ENCODE measurements at places on chromosomes 7 and 10. TPM values are rescaled to one million over a fixed set of nuclear protein-coding genes. Genes with fewer than 3 reads are reported as not detected.

DNA sequence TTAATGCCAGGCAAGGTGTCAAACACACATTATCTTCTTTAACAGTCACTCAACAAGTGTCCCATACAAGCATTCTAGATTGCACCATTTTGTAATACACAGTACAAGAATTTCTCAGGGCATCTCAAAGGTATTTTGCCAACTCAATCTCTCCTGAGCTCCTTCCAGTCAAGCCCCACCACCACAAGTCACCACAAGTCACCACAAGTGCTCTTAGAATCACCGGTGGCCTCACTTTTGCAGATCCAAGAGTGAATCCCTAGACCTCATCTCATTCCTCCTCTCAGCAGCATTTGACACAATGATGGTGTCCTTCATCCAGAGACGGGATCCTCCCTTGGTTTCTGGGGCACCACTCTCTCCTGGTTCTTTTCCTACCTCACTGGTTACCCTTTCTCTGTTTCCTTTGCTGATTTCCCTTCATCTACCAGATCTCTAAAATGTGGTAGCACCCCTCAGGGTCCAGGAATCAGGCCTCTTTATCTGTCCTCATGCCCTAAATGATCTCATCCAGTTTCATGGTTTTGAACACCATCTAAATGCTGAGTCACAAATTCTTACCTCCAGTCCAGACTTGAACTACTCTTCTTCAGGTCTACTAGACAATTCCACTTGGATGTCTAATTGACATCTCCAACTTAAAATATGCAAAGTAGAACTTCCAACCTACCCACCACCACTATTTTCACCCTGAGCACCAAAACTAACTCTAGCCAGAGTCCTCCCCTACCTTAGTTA lies 26.9 kb downstream of the VPS41 start:
- no peak for DNase-seq

DNA sequence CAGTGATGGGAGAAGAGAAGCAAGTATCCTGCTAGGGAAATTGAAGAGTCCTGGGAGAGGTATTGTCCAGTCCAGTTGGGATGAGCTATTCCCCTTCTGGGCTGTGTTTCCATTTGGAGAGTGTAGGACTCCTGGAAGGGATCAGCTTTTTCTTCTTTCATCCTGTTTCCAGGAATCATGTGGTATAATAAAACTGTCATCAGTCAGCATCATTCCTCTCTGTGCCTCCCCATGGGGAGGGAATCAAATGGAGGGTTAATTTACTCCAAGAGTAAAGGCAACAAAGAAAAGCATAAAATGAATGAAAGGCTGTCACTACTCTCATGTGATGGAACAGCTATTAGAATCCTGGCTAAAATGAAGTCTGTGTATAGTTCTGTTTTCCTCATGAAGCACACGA lies 429.9 kb downstream of the SORCS3 start:
- DNase-seq = no peak

GRCh38 chr7:101402081-101402779 lies 39.6 kb downstream of the COL26A1 start:
- DNase-seq = no peak

Gene SIRT1
- 19.5 TPM for total RNA-seq

Gene TRIL
- 1.4 TPM for total RNA-seq

GRCh38 chr7:138919911-138920310 lies 61.3 kb downstream of the KIAA1549 start:
- DNase-seq = no peak

Gene VWA2
- 0.75 TPM for total RNA-seq

DNA sequence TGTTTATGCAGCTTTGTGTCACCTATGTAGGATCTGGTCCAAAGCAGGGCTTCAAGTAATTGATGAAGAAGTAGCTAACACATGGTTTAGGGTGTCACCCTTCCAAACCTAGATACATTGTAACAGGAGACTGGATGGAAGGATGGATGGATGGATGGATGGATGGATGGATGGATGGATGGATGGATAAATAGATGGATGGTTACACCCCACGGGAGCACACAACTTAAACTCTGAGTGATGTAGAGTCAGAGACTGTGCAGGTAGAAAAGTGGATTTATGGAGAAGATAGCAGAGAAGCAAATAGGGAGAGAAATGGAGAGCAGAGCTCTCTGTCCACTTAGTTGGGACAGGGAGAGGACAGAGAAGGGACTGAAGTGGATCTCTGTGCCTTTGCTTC lies 78.4 kb downstream of the NHLRC2 start:
- DNase-seq = no peak

DNA sequence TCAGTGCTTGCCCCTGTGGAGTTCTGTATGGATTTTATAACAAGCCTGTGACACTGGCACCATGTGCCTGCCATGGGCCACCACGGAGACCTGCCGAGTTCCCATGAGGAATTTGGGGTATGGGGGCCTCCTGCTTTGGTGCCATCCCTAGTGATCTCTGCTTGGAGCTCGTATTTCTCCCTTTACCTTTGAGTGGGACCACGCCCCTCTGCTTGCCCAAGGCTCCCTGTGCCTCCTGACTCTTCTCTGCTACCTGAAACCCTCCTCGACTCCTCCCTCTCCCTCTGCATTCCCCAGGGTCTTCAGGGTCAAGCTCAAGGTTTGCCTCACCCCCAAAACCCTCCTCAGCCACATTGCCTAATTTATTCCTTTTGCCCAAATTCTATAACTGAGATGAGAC lies 225.0 kb downstream of the BUB3 start:
- no peak for DNase-seq

Gene AOC1
- total RNA-seq = 8.4 TPM

DNA sequence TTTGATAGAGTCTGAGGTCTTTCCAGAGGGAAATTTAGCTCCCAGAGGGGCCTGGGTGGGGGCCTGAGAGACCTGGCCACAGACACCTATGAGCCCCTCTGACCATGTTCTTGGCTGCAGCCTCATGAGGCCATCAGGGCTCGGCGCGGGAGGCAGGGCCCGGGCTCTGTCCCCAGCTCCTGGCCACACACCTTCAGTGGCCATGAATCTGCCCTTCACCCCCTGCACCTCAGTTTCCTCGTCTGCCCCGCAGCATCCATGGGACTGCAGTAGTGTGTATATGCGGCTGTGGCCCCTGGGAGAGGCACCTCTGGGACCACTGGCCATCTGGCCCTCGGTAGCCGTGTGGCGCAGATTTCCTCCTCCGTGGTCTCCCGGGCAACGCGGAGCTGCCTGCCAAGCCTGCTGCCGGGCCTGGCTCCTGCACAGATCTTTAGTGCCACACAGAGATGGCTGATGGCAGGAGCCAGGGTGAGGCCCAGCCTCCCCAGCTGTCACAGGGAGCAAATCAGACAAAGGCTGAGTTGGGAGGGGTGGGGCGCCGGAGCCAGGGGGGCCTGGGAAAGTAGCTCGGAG lies 23.6 kb upstream of the ADCYAP1R1 start:
- no peak for DNase-seq

DNA sequence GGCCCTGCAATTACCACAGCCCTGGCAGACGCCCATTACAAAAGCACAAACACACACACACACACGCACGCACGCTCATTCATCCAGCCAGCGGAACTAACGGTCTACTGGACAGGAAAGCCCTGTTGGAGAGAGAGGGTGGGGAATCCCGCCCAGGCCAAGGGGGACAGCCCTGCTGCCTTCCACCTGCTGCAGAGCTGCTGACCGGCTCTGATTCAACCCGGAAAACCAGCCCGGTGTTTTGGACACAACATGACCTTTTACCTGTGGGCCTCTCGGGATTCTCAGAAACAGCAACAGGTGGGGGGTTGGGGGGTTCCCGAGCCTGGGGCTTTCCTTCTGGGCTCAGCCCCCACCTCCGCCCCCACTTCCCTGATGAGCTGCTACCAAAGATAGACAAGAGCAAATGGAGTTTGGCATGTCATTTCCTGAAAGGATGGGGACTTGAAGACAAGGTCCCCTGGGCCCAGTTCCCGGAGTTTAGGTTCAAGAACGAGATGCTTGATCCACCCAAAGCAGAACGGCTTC lies 18.5 kb upstream of the SERPINE1 start:
- DNase-seq = no peak

- no peak for DNase-seq
Observed at GRCh38 chr7:110591341-110591740, 499.6 kb upstream of the LRRN3 start.

DNA sequence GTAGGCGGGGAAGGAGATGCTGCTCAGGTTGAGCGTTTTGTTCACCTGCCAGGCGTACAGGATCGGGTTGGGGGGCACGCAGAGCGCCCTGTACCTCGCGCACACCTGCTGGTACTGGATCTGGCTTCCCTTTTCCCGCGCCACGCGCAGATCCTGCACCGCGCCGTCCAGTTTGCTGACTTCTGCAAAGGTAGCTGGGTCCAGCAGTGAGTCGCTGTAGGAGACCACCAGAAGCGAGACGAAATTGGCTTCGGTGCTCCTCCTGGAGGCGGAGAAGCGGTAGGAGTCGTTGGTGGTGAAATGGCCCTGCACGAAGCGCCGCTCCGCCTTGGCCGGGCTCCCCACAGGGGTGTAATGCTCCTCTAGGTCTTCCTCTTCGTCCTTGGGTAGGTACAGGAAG lies 90.7 kb upstream of the RAB18 start:
- no peak for DNase-seq

GRCh38 chr7:149558149-149558861 lies 60.7 kb upstream of the ZNF746 start:
- no peak for DNase-seq

GRCh38 chr7:111092406-111093236 lies 1.7 kb downstream of the LRRN3 start:
- DNase-seq = no peak

Gene H2BK1
- total RNA-seq = not detected

GRCh38 chr10:43853369-43853768 lies 204.7 kb upstream of the ZNF32 start:
- no peak for DNase-seq

DNA sequence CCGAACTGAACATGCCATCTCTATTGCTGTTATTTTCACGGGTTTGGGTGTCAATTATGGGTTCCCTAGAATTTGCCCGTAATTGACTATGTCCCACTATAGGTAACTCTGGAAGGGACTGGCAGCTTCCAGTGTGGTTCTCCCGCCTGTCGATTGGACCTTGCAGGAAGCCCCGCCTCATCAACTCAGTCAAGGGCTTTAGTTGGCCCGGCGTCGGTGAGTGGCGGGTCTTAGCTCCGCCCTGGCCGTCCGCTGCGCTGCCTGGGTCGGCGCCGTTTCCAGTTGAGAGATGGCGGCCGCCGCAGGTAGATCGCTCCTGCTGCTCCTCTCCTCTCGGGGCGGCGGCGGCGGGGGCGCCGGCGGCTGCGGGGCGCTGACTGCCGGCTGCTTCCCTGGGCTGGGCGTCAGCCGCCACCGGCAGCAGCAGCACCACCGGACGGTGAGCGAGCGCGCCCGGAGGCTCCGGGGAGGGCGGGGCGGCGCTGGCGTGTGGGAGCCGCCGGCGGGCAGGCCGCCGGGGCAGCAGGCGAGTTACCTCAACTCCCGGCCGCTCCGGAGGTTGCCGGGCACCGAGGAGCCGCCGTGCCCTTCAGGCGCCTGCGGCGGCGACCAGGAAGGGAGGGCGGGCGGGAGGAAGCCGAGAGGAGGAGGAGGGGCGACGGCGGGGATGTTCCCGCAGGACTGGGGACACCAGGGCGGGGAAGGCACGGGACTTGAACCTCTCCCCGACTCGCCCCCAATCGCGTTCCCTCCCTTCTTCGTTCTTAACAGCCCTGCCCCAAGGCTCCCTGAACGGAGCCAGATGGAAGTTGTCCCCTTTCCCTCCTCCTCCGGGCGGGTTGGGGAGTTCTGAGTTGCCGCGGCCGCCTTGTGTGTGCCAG lies at the start of gene MCU:
TSS of gene MCU (plus strand) at position 281 of the 881 bp plus-strand sequence. CDS start at position 290, 9 bp downstream.
- peak; percentile 96 for DNase-seq

DNA sequence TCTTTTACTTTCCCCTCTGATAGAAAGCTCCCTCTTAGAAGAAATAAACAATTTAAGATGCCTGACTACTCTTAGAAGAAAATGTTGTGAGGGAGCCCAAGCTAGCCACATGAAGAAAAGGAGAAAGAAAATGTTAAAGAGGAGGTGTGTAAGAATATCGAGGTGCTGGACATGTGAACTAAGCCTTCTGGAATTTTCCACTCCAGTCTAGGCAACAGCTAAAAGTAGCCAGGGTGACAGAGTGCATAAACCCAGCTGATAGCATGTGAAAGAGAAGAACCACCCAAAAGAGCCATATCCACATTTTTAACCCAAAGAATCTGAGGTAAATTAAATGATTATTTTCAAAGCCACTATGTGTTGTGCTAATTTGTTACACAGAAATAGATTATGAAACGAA lies 1690.6 kb upstream of the LRRTM3 start:
- no peak for DNase-seq

DNA sequence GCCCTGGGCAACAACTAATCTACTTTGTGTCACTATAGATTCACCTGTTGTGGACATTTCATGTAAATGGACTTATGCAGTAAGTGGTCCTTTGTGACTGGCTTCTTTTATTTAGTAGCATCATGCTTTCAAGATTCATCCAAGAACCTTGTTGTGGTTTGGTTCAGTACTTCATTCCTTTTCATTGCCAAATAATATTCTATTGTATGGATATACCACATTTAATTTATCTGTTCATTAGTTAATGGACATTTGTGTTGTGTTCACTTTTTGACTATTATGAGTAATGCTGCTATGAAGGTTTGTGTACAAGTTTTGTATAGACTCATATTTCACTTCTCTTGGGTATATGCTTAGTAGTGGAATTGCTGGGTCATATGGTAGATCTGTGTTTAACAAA lies 27.8 kb downstream of the BPGM start:
- DNase-seq = no peak

DNA sequence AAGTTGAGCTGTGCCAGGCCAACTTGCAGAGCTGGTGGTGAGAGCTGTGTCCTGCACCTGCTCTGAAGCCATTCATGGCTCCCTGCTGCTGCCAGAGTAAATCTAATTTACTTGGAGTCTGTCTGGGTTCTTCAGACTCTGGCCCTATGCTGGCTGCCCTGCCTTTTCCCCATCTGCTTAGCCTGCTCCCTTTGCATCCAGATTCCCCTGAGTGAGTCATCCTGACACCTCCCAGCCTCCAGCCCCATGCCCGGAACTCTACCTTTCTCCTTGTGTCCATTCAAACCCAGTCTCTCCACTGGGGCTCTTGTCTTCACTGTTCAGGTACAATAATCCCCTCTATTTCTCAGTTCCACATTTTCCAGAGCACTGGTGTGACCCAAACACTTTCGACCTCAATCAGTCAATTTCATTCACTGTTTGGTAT lies 434.4 kb upstream of the ZMIZ1 start:
- DNase-seq = peak; percentile 30

DNA sequence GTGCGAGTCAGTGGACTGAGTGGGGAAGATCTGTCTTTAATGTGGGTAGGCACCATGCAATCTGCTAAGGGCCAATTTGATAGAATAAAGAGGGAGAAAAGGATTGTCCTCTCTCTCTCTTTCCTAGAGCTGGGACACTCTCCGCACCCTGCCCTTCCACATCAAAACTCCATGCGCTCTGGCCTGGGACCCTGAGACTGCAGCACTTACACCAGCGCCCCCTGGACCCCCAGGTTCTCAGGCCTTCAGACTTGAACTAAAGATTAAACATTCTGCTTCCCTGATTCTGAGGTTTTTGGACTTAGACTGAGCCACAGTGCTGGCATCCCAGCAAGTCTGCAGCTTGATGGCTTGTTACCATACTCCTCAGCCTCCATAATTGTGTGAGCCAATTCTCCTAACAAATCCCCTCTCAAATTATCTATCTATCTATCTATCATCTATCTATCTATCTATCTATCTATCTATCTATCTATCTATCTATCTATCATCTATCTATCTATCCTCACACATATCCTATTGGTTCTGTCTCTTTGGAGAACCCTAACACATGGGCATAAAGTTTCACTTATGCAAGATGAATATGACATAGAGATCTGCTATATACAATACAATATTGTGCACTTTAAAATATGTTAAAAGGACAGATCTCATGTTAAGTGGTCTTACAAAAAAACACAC lies 22.4 kb upstream of the OR2A5 start:
- DNase-seq = no peak

Gene DUSP5
- 15.9 TPM for total RNA-seq

GRCh38 chr10:35940141-35941041 lies 298.3 kb upstream of the FZD8 start:
- no peak for DNase-seq

All from mucosa of gallbladder (tissue), 1 donor.